T-helper 9 cell (primary cell): ENCODE measurements at places on chromosomes 5 and 9.
A peak's percentile ranks its signal among the peaks of the same experiment; 100 is the strongest.

DNA sequence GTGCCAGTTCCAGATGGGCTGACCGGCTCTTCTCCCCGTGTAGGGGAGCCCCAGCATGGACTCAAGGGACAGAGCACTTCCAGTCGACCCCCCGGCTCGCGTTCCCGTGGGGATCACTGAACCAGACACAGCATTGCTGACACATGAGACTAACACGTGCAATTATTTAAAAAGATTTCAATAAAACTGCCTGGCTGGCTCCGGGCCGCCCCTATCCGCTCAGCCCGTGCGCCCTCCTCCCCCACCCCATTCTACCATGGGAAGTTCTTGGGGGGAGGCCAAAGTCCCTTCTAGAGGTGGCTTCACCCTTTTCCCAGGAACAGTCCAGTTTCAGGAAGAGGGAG lies 4.7 kb downstream of the TESK1 start:
- no peak for DNase-seq

- peak; percentile 6 for DNase-seq
Observed at GRCh38 chr9:22446950-22447617, 460 bp downstream of the DMRTA1 start.

DNA sequence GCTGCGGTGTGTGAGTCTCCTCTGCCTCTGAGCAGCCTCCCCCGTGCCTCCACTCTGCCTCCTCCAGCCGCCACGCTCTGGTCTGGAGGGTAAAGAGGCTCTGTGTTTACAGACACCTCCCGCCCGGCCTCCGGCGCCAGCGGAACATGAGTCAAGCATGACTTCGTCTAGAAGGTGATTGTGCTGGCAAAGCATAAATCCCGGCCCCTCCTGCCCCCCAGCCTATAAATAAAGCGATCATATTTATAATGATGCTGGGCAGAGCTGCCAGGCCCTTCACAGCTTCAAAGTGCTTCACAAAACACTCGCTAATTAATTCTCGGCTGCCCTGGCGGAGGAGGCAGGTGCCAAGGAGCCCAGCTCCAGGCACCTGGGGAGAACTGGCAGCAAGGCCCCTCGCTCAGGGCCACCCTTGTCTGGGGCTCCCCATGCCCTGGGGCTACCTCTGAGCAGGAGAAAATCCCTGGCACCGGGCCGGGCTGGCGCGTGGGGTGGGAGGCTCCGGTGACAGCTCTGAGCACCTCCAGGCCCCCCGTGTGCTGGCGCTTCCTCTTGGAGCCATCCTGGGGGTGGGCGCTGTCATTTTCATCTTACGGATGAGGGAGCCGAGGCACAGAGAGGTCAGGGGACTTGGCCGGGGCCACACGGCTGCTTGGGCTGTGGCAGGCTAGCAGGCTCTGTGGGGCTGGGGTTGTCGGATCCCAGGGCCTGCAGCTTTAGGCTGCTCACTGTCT lies 87.8 kb downstream of the RXRA start:
- DNase-seq = no peak

DNA sequence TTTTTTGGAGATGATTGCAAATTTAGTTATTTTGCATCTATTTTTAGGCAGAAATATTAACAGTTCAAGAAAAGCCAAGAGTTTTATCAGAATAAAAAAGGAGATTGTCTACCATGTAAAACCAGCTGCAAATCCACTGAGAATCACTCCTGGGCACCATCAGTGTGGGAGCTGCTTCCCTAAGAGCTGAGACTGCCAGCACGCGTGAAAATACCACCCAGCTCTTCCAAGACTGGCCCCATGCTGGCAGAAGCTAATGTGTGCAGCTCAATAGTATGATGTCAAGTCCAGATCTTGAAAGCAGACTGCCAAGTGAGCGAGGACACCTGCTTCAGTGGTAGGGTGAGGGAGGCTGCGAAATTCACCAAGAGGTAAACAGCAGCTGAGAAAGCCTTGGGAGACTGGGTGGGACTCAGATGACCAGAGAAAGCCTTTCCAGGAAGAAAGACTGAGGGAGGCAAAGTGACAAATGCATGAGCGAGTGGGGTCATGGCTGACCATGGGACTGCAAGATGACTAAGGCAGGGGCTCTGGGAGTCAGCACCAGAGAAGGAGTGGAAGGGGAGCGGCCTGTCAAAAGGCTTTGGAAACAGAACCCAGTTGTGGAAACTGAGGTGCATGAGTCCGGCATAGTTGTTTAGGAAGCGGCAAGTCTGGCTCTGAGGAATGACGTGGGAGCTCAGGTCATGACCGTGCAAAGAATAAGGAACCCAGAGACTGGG lies 200.9 kb downstream of the GADD45G start:
- no peak for DNase-seq

- no peak for DNase-seq
Observed at GRCh38 chr9:115781070-115781736, 372.4 kb upstream of the PAPPA start.

DNA sequence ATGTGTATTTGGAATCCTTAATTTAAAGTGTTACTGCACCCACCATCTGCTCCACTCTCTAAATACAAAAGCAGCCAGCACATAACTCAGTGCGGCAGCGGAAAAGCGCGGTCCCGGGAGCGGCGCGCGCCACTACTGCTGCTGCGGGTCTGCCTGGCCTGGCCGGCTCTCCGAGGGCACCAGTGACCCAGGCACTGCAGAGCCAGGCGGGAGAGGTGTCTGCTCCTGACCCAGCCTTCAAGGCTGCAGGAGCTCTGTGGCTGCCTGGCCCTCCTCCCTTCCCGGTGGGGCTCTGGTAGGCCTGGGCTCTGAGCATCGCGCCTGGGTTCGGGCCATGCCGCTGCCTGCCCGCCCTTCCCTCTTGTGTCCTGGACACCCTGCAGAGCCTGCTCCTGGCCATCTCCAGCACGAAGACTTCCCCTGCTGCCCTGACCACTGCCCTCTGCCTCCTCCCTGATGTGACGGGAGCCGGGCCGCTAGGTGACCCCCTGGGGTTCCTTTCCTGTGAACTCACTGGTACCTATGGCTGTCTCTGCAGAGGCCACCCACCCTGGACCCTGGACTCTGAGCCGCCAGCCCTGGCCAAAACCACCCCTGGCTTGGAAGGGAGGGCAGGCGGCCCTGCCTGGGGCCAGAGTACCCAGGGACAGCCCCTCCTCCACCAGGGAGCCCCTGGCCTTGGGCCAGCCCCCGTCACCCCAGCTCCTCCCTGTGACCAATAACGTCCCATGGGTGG lies 32.8 kb upstream of the UBAC1 start:
- no peak for DNase-seq

DNA sequence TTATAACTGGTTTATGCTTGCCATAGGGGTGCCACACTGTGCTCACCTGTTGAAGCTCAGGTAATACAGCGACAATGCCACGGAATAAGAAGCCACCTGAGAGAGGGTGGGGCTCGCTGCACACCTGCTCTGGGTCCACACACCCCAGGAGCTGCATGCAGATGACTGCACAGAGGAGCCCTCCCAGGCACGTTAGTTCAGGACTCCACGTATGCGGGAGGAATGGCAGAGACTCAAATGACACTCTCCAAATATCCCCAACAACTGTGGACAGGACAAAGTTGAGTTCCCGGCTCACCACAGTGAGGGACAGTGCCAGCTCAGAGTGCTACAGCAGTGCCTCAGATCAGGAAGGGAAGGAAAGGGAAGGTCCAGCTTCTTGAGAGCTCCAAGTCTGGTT lies 5.8 kb upstream of the FCN1 start:
- no peak for DNase-seq

DNA sequence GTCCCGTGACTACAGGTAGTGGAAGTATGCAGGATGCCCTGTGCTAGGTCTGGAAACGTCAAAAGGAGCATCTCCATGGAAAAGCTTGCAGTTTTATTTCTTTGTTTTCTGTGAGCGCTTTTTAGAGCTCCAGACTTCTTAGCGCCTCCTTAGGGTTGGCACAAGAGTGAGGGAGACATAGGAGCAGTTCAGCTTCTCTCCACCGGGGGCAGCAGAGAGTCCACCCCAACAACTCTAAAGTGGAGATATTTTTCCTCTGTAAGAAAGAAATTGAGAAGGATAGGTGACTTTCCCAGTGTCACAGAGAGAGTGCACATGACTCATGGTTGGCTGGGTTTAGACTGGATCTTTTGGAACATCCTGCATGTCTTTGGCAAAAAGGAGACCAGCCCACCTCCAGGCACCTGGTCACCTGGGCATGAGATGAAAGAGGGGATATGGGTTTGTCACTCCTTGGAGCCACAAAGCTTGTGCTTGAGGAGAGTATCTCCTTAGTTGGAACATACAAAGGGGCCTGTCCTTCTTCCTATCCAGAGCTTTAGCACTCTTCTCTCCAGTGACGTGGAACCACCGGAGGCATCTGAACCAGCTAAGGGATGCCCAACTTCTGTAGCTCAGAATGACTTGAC lies 637.7 kb downstream of the SEMA5A start:
- DNase-seq = no peak

GRCh38 chr9:133256686-133257091 lies 18.3 kb downstream of the ABO start:
- no peak for DNase-seq

- no peak for DNase-seq
Observed at GRCh38 chr5:61245486-61245885, 83.2 kb upstream of the SMIM15 start.
